ENCODE measurements at places on chromosomes 2 and 18. TPM values are rescaled to one million over a fixed set of nuclear protein-coding genes. Genes with fewer than 3 reads are reported as not detected.

DNA sequence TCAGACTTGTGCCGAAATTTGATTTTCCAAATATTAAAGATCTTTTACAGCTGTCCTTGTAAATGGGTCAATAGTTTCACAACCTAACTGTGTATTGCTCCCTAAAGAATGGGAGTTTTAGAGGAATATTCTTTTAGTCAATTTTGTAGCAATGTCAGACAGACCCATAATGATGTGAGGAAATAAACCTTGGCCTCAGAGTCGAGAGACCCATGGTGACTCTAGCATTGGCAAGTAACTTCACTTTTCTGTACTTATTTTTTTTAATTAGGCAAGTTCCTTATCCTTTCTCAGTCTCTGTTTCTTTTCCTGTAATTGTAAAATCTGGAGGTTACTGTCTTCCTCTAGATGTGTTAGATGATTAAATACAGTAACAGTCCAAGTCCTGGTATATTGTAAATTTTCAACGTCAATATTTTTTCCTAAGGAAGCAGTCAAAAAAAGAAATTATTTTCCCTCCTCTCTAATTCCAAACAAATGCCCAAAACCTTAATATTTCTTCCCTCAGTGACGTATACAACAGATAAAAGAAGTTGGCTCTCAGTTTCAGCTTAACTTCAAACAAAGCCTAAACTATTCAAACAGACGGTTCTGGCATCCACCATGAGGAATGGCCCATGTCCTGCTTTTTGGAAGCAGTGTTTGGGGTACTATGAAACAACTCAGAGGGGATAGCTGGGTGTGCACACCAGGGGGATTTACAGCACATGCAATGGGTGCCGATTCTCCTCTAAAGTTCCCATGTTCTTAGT lies 466.7 kb downstream of the TNS1 start:
- DNase-seq, result no peak
- no peak overlapping the region for H3K27ac ChIP-seq
- H3K4me1 ChIP-seq, result no peaks in the 10 kb centered on the region
- no peak overlapping the region for H3K4me3 ChIP-seq
- H3K36me3 ChIP-seq, result no peaks in the 10 kb centered on the region

DNA sequence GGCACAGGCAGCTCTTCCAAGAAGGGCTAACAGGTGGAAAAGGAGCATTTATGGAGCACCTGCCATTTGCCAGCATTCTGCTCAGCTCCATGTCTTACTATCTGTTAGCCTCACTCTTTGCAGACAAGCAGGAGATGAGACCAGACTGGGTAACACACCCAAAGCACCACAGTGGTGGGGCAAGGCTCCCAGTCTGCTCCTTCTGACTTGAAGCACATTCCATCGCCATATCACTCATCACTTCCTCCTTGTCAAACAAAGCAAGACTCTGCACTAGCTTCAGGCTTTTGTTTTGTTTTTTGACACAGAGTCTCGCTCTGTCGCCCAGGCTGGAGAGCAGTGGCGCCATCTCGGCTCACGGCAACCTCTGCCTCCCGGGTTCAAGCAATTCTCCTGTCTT lies 182.8 kb downstream of the MGAT5 start:
- no peak overlapping the region for H3K27ac ChIP-seq
- no peak overlapping the region for H3K4me3 ChIP-seq
- no peaks in the 10 kb centered on the region for H3K27me3 ChIP-seq

- no peak for DNase-seq
- H3K27ac ChIP-seq, result no peak overlapping the region
- H3K36me3 ChIP-seq, result no peaks in the 10 kb centered on the region
- no peaks in the 10 kb centered on the region for H3K4me1 ChIP-seq
- H3K27me3 ChIP-seq, result no peaks in the 10 kb centered on the region
These were observed 28.0 kb downstream of the STAT4 start for GRCh38 chr2:191122638-191123294.

DNA sequence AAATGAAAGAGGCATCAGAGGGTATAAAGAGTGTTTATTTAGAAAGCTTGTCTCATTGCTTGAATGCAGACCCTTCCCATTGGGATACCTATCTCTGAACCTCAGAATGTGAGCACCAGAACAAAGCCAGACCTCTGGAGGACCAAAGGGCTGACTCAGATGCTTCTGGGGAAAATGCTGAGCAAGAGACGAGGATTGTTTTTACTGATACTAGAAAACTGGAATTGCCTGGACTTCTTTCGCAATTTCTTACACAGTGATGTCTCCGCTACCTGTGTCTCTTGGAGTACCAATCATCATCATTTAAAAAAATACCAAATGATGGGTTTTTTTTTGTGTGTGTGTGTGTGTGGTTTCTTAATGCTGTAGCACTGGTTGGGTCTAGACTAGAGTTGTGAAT lies 55.6 kb upstream of the CCDC85A start:
- H3K27ac ChIP-seq, result no peak overlapping the region
- H3K27me3 ChIP-seq, result no peaks in the 10 kb centered on the region
- no peaks in the 10 kb centered on the region for H3K4me1 ChIP-seq
- no peaks in the 10 kb centered on the region for H3K36me3 ChIP-seq
- H3K4me3 ChIP-seq, result no peak overlapping the region
- no peak for DNase-seq

DNA sequence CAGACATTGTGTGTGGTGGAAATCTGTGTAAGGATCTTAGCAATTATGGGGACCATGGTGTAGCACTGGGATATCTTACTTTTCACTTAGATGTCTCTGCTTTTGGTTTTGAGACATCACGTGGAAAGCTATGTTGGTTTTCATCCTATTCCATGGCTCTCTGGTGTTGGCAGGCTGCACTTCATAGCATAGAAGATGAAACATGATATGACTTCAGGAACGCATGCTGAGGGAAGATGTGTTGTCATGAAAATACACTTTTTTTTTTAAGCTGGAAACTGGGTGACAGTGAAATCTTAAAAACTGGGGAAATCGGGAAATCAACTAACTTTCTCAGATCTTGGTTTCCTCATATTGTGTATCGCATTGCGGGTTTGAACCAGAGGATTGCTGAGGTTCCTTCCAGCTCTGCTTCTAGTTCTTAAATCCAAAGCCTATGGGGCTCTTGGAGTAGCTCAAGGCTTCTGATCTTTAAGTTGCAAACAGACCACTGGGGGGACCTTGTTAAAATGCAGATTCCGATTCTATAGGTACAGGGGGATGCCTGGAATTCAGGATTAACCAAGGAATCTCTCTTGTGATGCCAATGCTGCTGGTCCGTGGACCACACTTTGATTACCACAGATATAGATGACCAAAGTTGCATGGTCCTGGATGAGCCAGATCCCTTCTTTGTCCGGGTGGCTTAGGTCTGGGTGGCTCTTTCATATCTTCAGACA lies 160.7 kb downstream of the SH3RF3 start:
- H3K36me3 ChIP-seq, result no peaks in the 10 kb centered on the region
- H3K27me3 ChIP-seq, result no peaks in the 10 kb centered on the region
- no peak overlapping the region for H3K4me3 ChIP-seq
- DNase-seq, result no peak
- H3K27ac ChIP-seq, result no peak overlapping the region
- H3K4me1 ChIP-seq, result no peaks in the 10 kb centered on the region

DNA sequence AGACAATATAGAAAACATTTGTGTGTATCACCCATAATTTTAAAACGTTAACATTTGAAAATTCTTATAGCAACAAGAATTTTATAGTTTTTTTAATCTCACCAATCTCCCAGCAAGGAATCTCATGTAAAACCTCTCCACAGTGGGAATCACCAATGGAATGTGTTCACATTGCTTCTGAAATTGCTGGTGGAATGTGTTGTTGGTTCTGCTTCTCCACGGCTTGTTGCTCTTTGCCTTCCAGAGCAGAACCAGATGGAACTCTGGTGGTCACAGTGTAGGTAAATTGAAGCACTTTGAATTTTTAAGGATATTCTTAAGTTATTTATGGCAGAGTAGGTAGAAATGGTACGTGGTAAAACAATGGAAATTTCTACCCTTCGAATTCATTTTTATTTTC lies 35.1 kb downstream of the DCAF17 start:
- no peak for DNase-seq
- H3K36me3 ChIP-seq, result peaks cover 63% of the 10 kb centered on the region
- H3K4me1 ChIP-seq, result no peaks in the 10 kb centered on the region

DNA sequence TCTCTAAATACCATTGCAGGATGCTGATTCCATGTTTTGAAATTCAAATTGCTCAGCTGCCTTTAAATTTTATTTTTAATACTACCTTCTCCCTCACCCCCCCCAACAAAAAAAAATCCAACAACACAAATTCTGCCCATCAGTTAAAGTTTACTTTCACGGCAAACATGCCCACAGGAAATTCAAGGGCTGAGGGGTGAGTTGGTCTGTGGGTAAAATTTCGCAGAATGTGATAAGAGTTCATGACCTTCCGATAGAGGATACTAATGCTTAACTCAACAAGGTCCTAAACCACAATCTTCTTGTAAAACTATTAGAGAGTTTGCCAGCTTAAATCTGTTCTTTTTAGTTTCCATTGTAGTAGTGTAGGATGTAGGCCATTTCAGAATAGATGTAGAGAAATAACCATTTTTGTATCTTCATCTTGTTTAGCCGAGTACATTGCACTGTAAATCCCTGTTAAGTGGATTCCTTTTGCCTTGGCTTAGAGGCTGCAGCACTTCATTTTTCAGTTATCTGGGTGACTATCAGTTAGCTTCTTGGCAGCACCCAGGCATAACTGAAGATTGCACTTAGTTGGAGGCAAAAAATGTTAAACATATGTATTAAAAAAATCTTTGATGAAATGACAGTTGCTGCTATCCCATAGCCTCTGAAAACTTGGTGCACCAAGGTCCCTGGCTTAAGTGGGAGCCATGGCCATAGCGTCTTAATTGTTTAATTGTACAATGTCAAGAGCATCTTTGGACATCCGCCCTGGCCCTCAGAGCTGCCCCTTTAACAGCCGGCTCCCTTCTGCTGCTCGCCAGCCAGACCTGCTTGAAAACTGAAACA lies 232.3 kb downstream of the HAUS1 start:
- H3K4me1 ChIP-seq, result peaks cover 35% of the 10 kb centered on the region
- no peaks in the 10 kb centered on the region for H3K36me3 ChIP-seq
- peaks cover 68% of the 10 kb centered on the region for H3K27me3 ChIP-seq
- no peak for DNase-seq
- no peak overlapping the region for H3K27ac ChIP-seq

GRCh38 chr2:142130111-142131009 lies 456 bp downstream of the LRP1B start:
- H3K36me3 ChIP-seq, result no peaks in the 10 kb centered on the region
- peaks cover 8% of the 10 kb centered on the region for H3K4me1 ChIP-seq
- no peak for DNase-seq
- H3K27ac ChIP-seq, result no peak overlapping the region

GRCh38 chr2:120318626-120319025 lies 27.3 kb upstream of the INHBB start:
- H3K4me3 ChIP-seq, result no peak overlapping the region
- H3K27me3 ChIP-seq, result no peaks in the 10 kb centered on the region
- H3K4me1 ChIP-seq, result no peaks in the 10 kb centered on the region

DNA sequence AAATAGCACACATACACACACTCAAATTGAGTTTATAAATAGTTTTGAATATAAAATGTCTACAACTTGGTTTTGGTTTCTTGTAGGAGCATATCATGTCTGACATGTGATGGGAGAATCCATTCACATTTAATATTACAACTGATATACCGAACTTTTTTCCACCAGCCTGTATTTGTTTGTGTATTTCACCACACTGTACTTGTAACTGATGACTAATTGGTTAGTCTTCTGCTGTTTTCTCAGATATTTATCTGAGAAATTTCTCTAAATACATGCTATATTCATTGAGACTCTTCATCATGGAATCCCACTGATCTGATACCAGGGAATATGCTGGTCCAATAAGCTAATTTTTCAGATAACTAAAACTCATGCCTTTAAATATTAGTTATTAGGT lies 56.3 kb upstream of the UBXN4 start:
- H3K4me3 ChIP-seq, result no peak overlapping the region
- H3K27me3 ChIP-seq, result no peaks in the 10 kb centered on the region
- H3K4me1 ChIP-seq, result no peaks in the 10 kb centered on the region
- DNase-seq, result no peak
- H3K36me3 ChIP-seq, result peaks cover 41% of the 10 kb centered on the region
- no peak overlapping the region for H3K27ac ChIP-seq

GRCh38 chr2:111176867-111177266 lies 56.2 kb downstream of the BCL2L11 start:
- H3K36me3 ChIP-seq, result no peaks in the 10 kb centered on the region
- no peak overlapping the region for H3K27ac ChIP-seq
- H3K27me3 ChIP-seq, result no peaks in the 10 kb centered on the region
- H3K4me1 ChIP-seq, result peaks cover 16% of the 10 kb centered on the region
- DNase-seq, result peak; percentile 41

GRCh38 chr2:27078267-27079194 lies at the start of gene EMILIN1:
Gene EMILIN1 (plus strand): TSS chr2:27078615. CDS start chr2:27079066, 451 bp downstream.
- no peak for DNase-seq
- H3K4me1 ChIP-seq, result peaks cover 65% of the 10 kb centered on the region
- H3K36me3 ChIP-seq, result no peaks in the 10 kb centered on the region
- no peak within 1 kb of the TSS for H3K4me3 ChIP-seq
- no peak within 1 kb of the TSS for H3K27ac ChIP-seq

DNA sequence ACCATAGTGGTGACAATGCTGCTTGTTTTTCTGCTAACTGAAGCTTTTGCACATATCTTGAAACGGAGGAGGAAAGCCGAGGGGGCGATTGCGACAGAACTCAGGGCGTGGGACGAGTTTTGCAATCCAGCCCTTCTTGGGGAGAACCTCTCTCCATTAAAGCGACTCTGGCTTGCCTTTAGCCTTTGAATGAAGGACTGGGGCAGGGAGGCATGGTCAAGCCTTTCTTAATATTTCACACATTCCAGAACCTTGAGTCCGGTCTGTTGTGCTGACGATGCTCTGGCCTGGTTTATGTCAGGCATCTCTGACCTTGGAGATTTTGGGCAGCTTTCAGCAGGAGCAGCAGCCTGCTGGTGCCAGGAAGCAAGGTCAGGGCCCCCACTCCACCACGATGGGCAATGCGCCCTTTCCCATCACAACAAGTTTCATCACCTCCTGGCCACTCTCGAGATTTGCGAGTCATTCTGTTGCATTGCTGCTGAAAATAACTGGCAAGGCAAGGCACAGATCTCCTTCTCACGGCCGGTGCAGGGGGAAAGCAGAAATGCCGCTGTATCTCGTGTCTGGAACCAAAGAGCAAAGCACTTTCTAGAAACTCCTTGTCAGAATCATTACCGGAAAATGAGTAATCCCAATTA lies 10.8 kb downstream of the EMILIN2 start:
- DNase-seq, result peak; percentile 91
- H3K27ac ChIP-seq, result peak overlapping the region; percentile 98
- H3K4me3 ChIP-seq, result peak overlapping the region; percentile 71
- H3K4me1 ChIP-seq, result peaks cover 66% of the 10 kb centered on the region
- H3K36me3 ChIP-seq, result peaks cover 32% of the 10 kb centered on the region

- H3K36me3 ChIP-seq, result no peaks in the 10 kb centered on the region
- no peak overlapping the region for H3K27ac ChIP-seq
- DNase-seq, result no peak
- H3K4me3 ChIP-seq, result no peak overlapping the region
These were observed 1815.3 kb upstream of the CELF4 start for GRCh38 chr18:39380866-39381265.

- H3K4me3 ChIP-seq, result no peak overlapping the region
- H3K27ac ChIP-seq, result no peak overlapping the region
- H3K36me3 ChIP-seq, result no peaks in the 10 kb centered on the region
- H3K27me3 ChIP-seq, result no peaks in the 10 kb centered on the region
- H3K4me1 ChIP-seq, result peaks cover 37% of the 10 kb centered on the region
These were observed 159.7 kb upstream of the SLC1A4 start for GRCh38 chr2:64829525-64829924.

The MYO7B gene
- polyA plus RNA-seq, result 9.0 TPM

The FHOD3 gene
- polyA plus RNA-seq, result not detected

The CIB4 gene
- not detected for polyA plus RNA-seq

The TTLL4 gene
- 90.2 TPM for polyA plus RNA-seq

The RUFY4 gene
- polyA plus RNA-seq, result 0.68 TPM

The CRYGD gene
- not detected for polyA plus RNA-seq
